T-helper 1 cell (primary cell): ENCODE measurements at places on chromosomes 16 and 17.

DNA sequence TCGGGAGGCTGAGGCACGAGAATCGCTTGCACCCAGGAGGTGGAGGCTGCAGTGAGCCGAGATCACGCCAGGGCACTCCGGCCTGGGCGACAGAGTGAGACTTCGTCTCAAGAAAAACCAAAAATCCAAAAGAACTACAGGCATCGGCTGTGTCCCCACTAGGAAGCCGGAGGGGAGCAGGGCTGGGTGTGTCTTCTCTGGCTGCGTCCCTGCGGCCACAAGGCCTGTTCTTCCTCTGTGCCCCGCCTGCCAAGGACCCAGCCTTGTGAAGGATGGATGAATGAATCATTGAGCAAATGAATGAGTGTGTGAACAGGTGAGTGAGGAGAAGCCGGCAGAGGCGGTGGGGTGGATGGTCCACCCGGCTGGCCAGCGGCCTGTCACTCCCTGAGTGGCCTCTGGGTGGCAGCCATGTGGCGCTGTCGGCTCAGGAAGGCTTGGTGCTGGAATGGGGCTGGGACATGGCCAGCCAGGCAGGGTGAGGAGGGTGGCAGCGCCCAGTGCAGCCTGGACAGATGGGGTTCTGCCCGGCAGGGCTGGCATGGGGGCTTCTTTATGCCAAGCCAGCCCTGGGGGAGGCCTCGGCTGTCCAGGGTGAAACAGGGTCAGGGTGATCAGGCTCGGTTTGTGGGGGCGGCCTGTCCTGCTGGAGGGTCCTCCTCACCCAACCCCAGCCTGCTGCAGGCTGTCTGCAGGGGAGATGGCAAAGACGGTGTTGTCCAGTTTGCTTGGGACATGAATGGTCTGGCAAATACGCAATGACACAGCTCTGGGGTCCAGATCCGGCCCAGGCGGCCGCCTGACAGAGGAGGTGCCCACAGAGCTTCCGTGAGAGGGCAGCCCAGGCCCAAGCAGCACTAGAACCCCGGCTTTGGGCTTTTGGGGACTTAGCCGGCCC is 21.7 kb downstream of the SLC25A10 start:
- peak; percentile 31 for DNase-seq

DNA sequence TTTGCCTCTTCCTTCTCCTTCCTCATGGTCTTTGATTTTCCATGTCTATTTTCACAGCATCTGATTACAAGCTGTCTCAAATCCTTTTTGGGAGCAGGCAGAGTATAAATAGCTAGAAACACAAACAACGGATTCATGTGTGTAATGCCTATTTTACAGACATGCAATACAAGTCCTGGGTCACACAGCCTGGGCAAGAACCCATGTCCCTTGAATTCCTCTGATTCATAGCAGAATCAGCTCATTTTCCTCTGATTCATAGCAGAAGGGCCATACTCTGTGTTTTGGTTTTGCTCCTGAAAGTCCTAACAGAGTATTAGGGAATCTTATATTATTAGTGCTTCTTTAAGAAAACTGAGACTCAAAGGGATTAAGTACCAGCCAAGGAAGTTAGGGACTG is 71.3 kb downstream of the IRX5 start:
- DNase-seq: no peak

DNA sequence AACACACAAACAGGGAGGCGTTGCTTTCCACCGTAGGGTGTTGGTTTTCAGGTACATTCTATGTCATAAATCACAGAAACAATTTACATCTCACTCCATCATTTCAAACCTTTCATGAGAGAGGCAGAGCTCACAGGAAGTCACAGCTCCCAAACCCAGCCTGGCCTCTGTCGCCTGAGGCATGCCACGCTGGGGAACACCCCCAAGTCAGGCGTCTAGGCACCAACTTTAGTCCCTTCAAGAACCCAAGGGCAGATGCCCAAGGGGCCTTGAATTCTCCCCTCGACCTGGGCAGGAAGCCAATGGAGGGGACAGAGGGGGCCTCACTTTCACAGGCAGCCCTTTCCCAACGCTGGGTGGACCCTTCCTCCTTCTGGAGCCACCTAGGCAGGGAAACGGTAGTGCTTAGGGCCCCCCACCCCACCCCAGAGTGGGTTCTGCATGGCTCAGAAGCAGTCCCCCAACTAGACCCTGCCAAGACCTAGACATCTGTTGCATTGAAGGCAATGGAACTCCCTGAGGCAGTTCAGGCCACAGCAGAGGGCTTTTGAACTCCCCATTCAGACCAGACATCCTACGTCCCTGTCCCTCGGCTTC is 10.6 kb downstream of the TBX4 start:
- no peak for DNase-seq

GRCh38 chr17:30819971-30820705 is 4.4 kb downstream of the CRLF3 start:
- DNase-seq: no peak

- no peak for DNase-seq
Measured at GRCh38 chr17:30251931-30252330, 16.4 kb upstream of the SLC6A4 start.

- DNase-seq: peak; percentile 91
Measured at GRCh38 chr16:22206013-22206841, at the start of gene EEF2K. TSS of gene EEF2K (plus strand) at chr16:22206278. CDS start at chr16:22225730, 19,452 bp downstream.

- DNase-seq: peak; percentile 16
Measured at GRCh38 chr17:17890773-17891759, 54.3 kb upstream of the SREBF1 start.

DNA sequence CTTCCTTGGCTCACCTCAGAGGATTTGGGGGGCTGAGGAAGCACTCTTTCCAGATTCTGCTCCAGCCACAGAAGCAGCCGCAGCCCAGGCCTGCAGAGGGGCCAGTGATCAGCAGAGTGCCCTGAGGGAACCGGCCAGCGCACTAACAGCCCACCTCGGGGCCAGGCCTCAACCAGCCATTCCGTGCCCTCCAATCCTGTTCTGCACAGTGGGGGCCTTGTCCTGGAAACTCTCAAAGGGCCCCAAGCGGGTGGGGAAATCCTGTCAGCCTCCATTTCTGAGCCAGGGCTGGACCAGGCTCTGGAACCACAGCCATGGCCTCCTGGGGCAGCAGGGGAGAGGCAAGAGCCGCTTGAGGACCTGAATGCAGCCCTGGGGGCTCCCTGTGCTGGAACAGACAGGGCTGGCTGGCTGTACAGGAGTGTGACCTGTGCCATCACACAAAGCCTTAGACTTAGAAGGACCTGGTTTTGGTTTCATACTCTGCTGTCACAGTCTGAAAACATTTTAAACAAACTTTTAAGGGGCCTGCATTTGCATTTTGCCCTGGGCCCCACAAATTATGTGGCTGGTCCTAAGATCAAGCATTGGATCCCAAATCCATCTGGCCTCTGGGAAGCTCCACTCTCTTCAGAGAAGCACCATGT is 10.0 kb downstream of the CNGB1 start:
- DNase-seq: no peak

- DNase-seq: no peak
Measured at GRCh38 chr16:28844226-28844885, 1.8 kb downstream of the TUFM start.

DNA sequence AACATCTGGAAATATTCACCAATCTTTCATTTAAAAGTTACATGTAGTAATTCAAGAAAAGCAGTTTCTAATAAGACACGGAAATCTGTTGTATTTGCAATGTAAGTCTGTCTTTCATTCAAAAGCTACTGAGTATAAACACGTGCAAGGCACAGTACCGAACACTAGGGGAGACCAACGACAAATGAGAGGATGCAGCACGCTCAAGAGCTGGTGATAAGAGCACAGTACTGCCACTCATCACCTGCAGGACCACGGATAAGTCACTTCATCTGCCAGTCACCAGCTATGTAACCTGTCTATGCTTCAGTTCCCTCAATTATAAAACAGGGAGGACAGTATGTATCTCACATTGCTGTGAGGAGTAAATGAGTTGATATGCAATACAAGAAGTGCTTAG is 67.1 kb downstream of the CLEC18A start:
- DNase-seq: peak; percentile 50

DNA sequence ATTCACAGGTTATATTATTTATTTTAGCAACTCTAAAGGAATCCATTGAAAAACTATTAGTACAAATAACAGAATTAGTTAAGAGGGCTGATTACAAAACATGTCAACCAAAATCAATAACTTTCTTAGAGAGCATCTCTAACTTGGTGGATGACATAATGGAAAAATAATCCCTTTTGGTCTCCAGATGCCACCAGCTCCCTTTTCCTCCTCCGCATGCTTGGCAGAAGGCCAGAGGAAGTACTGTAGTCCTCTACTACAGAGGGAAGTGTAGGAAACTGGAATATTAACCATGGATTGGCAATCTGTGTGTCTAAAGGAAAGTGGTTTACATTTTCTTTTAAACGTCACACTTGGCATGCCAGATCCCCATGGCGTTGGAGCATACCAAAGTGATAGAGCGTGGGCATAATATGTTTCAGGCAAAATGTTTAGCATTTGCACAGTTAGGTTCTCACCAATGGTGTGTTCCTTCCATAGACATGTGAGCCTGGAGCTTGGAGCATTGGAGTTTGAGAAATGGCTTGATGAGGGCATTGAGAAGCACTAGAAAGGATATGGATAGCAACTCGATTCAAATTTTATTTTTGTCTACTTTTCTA is 106.3 kb downstream of the PRKCB start:
- no peak for DNase-seq

DNA sequence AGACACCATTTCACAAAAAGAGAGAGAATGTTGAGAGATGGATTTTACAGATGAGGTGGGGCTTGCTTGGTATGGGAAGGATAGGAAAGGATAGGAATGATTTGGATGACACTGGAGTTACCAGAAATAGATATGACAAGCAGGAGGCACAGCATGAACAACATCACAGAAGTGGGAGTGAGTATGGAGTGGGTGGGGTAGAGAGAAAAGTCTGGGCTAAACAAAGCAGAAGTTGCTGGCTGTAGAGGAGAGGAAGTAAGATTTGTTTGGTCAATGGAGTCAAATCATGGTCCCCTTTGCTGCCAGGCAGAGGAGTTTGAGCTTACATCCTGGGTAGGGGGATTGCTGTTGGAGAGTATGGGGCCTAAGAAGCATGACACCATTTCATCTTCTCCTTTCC is 101.7 kb downstream of the VAT1L start:
- DNase-seq: no peak

DNA sequence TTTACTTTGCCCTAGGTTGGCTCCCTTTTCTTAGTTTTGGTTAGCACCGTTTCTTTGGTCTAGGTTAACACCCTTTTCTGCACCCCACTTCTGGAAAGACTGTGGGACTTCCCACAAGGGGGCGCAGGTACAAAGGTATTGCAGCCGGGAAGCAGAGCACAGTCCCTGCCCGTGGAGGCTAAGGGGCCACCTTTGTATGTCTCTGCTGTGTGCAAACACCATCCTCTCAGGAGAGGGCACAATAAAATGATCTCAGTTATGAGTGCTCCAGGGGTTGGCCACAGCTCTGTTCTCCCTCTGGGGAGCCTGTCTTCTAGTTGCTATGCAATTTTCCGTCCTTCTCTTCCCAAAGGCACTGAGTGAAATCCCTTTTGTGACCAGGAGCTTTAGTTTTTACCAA is 28.4 kb upstream of the TMC5 start:
- DNase-seq: peak; percentile 14

DNA sequence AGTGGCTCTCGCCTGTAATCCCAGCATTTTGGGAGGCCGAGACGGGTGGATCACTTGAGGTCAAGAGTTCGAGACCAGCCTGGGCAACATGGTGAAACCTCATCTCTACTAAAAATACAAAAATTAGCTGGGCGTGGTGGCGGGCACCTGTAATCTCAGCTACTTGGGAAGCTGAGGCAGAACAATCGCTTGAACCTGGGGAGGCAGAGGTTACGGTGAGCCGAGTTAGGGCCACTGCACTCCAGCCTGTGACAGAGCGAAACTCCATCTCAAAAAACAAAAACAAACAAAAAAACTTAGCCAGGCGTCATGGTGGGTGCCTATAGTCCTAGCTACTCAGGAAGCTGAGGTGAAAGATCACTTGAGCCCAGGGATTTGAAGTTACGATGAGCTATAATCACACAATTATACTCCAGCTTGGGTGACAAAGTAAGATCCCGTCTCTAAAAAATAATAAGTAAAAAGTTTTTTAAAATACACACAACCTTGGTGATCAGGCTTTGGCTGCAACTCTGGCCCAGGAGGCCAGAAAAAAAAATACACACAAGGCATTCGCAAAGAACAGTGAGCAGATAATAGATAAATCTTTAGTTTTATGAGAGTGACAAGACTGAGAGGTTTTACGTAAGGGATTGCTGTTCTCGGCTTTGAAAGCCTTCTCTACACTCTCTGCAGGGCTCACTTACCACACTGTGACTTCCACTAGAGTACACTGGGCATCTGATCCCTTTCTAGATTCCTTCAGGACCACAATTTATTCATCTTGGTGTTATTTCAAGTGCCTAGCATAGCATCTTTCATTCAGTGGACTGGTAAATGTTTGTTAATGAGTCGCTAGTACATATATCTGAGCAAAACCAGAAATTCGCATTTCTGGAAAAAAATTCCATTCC is 5.9 kb downstream of the GSPT1 start:
- no peak for DNase-seq

DNA sequence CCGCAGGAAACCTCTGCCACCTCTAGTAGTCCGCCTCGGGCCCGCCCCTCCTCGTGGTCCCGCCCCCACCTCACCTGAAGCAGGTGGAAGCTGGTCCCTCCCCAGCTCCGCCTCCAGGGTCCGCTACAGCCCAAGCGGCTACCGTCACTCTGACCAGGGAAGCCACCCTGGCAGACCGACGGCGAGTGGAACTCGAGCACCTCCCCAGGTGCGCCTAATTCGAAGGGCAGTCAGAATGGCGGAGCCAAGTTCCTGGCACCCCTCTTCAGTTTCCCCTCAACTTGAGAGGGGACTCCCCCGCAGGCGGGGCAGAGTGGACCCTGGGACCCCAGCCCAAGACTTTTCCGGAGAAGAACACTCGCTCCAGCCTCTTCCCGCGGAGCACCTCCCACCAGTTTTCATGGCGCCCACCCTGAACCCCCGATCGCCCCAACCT is 507 bp downstream of the FHOD1 start:
- DNase-seq: peak; percentile 38

DNA sequence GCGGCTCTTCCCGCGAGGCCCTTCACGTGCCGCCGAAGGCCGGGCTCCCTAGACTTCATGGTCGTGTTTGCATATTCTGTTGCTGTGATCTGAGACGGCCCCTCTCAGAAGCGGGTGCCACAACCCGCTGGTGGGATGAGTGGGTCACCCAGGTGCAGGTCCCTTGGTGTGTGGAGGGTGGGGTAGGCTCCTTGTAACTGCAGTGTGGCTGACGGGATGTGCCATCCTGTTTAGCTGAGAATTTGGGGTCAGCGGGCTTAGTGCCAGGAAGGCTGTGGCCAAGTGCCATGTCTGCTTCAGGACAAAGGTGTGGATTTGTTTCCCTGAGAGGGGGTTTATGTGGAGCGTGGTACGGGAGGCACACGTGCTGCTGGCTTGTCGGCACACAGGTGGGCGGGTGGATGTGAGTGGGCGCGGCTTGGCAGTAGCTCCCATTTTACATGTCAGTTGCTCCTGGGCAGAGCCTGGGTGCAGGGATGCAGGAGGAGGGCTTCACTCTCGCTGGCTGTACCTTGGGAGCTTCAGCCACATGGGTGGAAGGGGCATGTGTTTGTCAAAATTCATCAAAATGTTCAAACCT is 9.2 kb upstream of the WFIKKN1 start:
- DNase-seq: no peak

- no peak for DNase-seq
Measured at GRCh38 chr17:4054446-4054845, 88.4 kb downstream of the ZZEF1 start.
